ENCODE measurements at places on chromosomes 1 and 21.

GRCh38 chr1:53615101-53615500 lies 123.9 kb downstream of the GLIS1 start:
- DNase-seq, result no peak

GRCh38 chr1:84991097-84991920 lies 5.6 kb downstream of the MCOLN2 start:
- DNase-seq, result no peak

DNA sequence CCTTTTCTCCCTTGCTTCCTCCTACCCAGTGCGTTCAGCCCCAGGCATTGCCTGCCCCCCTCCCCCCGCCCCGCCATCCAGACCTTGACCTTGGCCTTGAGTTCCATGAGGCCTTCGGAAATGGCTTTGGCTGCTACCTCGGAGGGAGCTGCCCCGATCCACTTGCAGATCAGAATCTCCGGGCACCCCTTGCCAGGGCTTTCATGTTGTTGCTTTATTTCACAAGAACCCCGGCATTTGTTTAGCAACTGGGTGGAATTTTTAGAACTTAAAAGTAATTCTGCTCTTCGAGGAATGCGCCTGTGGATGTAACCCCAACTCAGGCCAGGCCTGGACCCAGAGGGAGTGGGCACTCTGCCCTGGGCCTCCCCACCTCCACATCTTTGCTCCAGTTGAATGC lies 154.1 kb upstream of the TMEM51 start:
- DNase-seq, result no peak

GRCh38 chr1:194830387-194830786 lies 1644.0 kb upstream of the B3GALT2 start:
- DNase-seq, result no peak

DNA sequence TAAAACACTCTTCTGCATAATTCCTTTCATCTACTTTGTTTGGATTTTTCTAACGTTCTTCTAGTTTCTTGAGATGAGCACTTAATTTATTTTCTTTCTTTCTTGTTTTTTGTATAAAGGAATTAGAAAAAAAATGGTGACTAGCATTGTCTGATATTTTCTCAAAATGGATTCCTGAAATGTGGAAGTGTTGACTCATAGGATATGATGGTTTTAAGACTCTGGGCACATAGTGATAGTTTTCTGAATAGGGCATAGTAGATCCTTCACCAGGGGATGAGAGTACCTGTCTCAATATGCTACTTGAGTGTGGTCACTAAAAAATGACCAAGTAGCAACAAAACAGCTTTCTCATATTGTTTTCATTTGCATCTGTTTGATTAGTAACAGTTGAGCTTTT lies 100.9 kb downstream of the PEX14 start:
- no peak for DNase-seq

DNA sequence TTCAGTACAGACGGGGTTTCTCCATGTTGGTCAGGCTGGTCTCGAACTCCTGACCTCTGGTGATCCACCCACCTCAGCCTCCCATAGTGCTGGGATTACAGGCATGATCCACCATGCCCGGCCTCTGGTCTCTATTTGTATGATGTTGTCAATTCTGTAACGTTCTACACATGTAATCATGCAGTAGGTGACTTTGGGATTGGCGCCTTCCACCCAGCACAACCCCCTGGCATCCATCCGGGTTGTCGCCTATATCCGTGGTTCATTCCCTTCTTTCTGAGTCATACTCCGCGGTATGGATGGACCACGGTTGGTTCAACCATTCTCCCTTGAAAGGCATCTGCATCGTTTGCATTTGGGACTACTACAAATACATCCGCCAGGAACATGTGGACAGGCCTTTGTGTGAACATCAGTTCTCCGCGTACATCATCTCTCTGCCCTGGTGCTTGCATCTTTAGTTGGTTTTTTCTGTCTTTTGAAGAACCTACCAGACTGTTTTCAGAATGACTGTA lies 72.1 kb downstream of the PDE9A start:
- DNase-seq, result no peak

DNA sequence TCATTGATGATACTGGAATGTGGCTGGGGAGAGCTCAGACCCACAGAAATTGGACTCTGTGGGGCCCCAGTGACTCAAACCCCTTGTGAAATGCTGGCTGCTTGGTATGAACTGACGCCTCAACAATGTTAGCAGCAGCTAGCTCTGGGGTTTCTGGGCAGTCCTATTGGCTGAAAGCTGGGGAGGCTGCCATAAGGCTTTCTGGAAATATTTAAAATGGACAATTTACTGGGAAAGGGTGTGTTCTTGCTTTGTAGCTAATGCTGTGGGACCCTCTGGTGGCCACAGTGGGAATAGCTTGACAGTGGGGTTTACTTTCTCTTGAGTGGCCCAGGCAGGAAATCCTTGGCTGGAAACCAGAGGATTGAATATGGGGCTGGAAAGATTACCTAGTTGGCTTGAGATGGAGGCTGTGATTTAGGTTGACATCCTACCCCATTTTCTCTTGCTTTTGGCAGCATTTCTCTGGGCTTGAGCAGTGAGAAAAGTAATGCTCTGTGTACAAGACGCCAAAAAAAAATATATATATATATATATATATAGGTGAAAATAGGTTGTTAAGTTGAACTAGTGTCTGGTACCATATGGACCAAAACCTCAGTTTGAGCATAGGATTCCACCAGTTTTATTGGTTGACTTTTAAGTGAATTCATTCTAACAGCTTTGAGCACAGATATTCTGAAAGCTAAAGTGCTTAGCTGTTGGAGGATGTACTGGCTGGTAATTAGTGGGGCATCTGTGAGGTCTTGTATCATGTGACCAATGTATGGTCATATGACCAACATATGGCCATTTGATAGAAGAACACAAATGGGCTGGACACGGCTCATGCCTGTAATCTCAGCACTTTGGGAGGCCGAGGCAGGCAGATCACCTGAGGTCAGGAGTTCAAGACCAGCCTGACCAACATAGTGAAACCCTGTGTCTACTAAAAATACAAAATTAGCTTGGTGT lies 8.2 kb upstream of the S100A10 start:
- peak; percentile 67 for DNase-seq

GRCh38 chr1:163047951-163048659 lies 21.1 kb upstream of the RGS4 start:
- no peak for DNase-seq

DNA sequence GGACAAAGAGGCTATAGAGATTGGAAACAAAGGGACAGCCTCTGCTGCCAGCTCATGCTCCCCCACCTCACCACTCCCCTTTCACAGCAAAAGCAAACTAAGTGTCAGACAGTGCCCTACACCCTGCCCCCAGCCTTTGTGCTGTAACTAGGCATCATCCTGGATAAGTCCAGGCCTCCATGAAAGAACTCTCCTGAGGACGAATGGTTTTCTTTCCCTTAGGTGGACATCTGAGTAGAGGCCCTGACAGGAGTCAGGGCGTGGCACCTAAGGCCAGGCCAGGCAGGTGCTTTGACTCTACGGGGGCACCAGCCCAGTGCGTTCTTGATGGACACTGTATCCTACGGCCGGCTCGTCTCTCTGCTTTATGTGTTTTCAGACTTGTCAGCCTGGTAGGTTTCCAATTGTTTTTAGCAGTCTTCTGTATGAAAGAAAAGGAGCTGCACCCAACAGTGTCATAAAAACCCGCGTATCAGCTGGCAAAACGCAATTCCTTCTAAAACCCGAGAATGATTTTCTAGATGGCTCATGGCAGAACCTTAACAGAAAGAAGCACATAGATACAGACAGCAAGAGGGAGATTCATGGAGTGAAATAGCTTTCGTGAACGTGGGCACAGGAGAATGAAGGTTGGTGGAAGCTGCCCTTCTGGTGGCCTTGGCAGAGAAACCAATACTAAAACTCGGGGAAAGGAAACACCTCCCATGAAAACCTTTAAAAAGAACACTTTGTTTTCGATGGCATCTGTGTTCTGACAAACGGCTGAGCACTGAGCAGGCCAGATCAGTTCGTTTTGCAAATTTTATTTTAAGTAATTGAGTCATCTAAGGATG lies 51.7 kb upstream of the AJAP1 start:
- DNase-seq, result no peak

GRCh38 chr1:208243967-208244916 lies at the start of gene PLXNA2:
Gene PLXNA2, minus strand, starts transcription at chr1:208244384. Its CDS starts 26,462 bp downstream, at chr1:208217922.
- DNase-seq, result peak; percentile 79

- no peak for DNase-seq
Observed at GRCh38 chr1:212189352-212189738, 95.9 kb upstream of the PPP2R5A start.

- DNase-seq, result no peak
Observed at GRCh38 chr1:228093050-228093906, 9.8 kb downstream of the C1orf35 start.

GRCh38 chr1:95237981-95238703 lies 4.1 kb downstream of the RWDD3 start:
- DNase-seq, result no peak

DNA sequence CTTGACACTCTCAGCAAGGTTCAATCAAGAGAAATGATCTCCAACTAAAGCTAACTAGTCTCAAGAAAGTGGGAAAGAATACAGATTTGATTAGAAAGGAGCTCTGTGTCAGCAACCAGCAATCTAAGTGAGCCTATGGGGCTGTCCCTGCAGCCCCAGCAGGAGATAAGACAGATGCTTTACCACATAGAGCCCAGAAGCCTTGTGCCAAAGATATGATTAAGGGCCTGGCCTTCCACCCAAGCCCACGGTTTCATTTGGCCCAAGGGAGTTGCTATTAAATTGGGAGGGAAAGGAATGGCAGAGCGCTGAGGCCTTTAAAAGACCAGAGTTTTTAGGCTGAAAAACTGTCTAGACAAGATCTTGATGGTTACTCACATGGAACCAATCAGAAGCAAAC lies 74.8 kb downstream of the HLCS start:
- no peak for DNase-seq

- DNase-seq, result peak; percentile 10
Observed at GRCh38 chr1:234272656-234273312, 100.5 kb upstream of the COA6 start.

GRCh38 chr1:237748171-237748960 lies 142.4 kb downstream of the ZP4 start:
- DNase-seq, result no peak

DNA sequence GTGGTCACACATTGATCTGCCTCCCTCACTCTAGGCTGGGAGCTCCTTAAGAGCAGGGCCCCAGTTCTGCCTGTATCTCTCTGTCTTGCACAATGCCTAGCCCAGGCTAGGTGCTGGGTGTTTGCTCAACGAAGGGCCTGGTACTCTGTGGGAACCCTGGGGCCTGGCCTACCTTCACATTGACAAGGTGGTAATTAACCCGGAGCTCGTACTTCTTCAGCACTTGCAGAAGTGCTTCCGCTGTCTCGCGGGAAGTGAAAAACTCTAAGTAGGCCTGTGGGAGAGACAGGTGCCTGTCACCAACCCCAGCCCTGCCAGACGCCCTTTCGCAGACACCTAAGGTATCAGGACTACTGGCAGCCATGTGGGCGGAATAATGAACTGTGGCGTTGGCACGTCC lies 13.7 kb downstream of the MTHFR start:
- no peak for DNase-seq

DNA sequence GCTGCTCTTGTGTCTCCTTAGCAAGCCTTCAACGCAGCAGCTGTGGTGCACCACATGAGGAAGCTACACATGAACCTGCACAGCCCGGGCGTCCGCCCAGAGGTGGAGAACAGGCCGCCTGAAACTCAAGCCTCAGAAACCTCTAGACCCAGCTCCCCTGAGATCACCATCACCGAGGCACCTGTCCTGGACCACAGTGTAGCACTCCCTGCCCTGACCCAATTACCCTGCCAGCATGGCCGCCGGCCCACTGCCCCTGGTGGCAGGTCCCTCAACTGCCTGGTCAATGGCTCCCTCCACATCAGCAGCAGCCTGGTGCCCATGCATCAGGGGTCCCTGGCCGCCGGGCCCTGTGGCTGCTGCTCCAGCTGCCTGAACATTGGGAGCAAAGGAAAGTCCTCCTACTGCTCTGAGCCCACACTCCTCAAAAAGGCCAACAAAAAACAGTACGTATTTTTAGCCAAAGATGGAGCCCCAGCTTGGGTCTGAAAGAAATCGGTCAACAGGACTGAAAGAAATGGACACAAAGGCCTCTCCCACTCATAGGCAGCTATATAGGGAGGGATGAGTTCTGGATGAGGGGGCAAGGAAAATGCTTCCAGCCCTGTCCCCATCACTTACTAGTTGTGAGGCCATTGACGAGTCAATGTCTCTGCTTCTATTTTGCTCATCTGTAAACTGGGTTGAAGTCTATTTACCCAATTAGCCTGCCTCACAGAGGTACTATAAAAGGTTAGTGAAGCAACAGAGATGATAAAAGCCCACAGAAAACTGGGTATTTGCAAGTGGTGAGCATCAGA lies 28.5 kb downstream of the CAMK1G start:
- no peak for DNase-seq

GRCh38 chr1:163367721-163368120 lies 46.0 kb downstream of the NUF2 start:
- DNase-seq, result no peak

DNA sequence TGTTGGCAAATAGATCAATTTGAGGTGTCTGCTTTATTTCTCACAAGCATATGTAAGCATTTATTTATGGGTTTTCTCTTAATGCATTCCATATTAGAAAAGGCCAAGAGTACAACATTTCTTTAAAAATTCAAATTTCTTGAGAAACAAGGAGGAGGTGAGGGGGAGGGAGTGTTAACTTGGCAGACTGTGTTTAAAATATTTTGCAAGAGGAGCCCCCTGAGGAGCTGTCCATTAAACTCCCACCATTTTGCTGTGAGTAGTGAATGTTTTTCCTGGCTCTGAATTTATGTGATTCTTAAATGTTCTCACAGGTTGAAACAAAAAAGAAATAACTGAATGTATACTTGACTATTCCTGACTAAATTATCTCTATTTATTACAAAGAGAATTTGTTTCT lies 363.8 kb downstream of the PTPRC start:
- DNase-seq, result no peak

DNA sequence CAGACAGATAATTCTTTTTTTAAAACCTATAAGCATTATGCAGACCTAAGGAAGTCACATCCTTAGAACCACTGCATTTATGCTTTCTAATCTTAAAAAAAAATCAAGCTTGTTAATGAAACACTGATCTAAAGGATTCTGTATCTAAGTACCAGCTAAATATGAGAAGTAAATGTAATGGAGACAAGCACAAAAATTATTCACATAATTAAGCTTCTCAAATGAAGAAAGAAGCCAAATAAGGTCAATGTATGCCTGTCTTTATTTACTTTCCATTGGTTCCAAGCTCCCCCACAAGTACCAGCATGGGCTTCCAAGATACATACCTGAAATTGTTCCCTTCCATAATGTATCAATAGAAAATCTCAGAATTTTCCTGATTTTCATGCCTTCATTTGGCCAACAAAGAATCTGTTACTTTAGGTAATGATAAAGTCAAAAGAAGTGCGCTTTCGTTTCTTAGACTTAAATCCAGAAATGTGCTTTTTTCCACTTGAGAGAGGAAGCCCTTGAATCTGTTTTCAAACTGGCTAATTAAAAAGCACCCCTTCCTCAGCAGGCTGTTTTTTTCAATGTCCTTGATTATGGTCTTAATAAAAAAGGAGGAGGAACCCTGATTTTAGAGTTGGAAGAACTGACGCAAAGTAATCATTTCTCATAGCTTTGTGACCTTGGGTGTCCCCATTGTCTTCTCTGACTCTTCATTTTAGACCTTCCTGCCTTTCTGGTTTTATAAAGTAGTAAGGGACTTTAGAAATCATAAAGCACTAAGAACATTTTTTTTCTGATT lies 3.8 kb downstream of the RGS2 start:
- no peak for DNase-seq

- DNase-seq, result no peak
Observed at GRCh38 chr1:227885648-227886502, 61.9 kb downstream of the WNT9A start.
